ENCODE measurements at places on chromosomes 11 and 22.

- no peak for DNase-seq
These were observed 26.7 kb downstream of the TMEM184B start for GRCh38 chr22:38246046-38246658.

DNA sequence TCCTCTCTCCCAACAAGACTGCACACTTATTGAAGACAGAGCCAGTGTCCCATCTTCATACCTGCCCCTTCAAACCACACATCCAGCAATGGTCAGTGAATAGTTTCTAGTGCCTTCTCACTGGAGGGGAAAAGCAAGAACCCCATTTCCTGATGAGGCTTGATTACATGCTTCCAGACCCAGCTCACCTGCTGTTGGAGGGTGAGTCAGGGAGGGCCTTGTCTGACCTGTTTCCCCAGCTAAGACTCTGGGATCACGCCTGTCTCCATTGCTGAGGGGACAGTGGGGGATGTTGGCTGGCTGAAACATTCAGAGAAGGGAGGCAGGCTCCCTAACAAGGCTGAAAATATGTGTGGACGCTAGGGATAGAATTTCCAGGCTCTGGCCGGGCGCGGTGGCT lies 27.5 kb upstream of the ZDHHC13 start:
- no peak for DNase-seq

DNA sequence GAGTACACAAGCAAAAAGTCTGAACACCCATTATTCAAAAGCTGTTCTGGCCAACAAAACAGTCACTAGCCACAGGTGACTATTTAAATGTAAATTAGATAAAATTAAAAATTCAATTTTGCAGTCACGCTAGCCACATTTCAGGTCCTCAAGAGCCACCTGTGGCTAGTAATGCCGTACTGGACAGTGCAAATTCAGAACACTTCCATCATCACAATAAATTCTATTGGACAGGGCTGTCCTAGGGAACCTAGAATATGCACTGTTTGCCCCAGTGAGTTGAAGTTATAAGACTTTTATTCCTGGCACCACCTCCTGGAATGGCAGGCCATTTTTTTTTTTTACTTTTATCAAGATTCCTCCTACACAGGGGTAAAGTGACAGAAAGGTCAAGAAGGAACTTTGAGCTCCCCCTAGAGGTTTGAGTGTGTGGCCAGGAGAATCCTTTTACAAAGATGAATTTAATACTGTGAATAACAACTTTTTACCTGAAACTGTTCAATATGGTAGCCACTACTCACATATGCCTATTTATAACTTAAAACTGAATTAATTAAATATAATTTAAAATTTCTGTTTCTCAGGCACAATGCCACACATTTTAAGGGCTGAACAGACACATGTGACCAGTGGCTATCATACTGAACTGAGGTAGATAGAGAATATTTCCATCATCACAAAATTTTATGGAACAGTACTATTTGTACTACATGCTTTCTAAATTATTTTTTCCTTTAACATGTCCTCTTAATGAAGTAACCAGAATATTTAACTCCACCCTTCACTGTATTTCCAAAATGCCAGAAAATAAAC lies 6.5 kb downstream of the MSANTD2 start:
- DNase-seq = peak; percentile 21

DNA sequence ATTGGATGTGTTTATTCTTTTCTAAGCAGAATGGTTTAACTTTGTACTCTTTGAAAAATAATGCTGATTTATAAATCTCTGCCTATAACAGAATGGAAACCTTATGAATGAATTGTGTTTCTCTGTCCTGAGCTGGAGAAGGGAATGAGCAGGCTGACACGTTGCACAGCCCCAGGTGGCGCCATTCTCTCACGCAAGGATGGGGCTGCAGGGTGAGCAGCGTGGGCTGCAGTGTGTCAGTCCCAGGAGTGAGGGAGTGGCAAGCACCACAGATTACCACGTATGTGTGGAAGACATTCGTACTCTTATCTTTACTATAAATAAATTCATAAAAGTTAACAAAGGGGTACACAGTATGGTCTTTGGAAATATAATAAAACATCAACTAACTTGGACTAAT lies 33.4 kb downstream of the FDX1 start:
- DNase-seq = no peak

Data from adrenal gland (tissue), 19 donors.